ENCODE measurements at places on chromosomes 6 and 20.

DNA sequence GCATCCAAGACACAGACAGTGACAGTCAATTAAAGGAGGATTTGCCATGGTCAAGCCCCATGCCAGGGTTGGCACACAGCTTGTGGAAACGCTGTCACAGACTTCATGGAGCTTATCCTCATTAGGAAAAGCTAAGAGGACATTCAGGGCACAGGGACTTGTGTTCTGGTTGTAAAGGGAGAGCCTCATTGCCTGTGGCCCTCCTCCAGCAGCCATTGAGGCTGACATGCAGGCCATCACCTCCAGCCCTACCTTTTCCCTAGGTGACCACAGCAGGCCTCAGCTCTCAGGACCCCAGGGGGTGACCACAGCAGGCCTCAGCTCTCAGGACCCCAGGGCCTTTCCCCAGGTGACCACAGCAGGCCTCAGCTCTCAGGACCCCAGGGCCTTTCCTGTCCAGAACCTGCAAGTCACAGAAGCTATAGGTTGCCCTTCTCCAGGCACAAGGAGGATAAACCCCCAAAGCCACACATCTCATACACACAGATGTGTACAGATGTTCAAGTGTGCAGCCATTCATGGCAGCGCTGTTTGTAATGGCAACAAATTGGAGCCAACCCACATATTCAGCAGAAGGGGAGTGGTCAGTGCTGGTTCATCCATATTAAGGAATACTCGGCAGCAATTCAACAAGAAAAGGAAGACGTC is 26.1 kb downstream of the DUSP22 start:
- DNase-seq, result no peak

- no peak for DNase-seq
Observed at GRCh38 chr6:33024521-33024920, 15.1 kb upstream of the HLA-DOA start.

GRCh38 chr6:137806914-137807682 is 60.0 kb upstream of the TNFAIP3 start:
- DNase-seq, result no peak

- no peak for DNase-seq
Observed at GRCh38 chr6:38671885-38672467, 31.0 kb downstream of the GLO1 start.

DNA sequence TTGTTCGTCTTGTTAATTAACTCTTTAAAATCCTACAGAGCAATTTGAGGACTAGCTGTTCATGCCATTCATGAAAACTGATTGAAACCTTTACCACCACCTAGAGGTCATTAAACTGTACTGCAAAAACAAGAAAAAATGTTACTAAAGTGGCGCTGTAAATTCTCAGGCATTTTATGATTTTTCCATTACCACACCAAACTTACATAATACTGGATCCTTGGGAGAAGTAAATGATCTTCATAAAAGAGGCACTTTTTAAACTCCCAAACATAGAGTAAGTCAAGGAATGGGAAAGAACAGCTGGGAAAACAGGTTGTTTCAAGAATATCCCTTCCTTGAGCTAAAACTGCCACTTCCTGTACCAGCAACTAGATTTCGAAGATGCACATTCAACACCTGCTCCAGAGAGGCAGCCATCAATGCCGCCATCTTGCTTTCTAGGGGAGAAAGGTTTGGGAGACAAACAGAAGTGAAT is 54.3 kb downstream of the MYLIP start:
- DNase-seq, result no peak

DNA sequence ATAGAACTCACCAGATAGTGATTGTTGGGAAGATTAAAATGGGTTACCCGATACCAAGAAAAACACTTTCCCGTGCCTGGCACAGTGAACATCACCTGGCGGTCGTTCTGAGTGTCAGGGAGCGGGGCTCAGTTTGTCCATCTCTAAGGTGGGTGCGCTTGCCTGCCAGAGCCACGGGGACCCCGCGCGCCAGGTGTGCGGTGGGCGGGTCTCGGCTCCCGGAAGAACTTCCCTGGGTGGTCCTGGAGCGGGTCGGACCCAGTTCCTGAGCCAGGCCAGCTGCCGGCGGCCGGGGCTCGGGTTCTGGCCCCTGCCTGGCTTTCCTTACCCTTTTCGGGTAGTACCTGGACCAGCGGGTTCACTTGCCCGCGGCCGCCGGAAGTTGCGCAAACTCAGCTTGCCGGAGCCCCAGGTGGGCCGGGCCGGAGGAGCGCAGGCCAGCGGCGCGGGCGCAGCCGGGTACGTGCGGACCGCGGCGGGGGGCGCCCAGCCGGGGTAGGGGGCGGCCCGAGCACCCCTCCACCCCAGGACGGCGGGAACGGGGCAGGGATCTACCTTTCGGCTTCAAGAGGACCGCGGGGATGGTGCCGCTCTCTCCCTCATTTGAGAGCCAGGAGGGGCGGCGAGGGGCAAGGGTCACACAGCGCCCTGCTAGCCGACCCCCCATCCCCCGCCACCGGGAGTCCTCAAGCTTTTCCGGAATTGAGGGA is 7.5 kb downstream of the FAM110A start:
- DNase-seq, result no peak
